HEK293T (cell line): ENCODE measurements at places on chromosomes 12 and 14.

DNA sequence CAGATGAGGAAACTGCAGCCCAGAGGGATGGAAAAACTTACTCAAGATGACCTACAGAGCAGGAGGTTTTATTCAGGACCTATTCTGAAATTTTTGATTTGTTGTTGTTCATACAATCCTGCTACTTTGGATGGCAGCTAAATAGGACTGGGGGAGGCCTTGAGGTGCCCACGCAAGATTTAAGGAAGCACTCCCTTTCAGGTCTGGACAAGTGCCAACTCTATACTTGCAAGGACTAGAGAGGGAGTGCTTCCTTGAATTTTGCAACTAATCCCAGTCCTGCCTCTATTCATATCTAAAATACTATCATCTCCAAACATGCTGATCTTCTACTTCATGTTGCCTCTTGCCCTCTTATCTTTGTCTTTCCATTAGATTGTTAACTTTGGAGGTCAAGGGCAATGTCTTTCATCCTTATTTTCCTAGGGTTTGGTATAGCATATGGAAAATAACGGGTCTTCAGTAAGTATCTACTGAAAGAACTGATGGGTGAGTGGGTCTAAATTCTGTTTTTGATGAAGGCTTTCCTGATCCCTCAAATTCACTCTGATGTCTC, 28.6 kb upstream of the PPM1H start:
- DNase-seq: no peak

GRCh38 chr12:23458640-23459039, 490.8 kb downstream of the SOX5 start:
- no peak for DNase-seq

GRCh38 chr12:53061404-53062010, 11.6 kb downstream of the TNS2 start:
- DNase-seq: no peak

DNA sequence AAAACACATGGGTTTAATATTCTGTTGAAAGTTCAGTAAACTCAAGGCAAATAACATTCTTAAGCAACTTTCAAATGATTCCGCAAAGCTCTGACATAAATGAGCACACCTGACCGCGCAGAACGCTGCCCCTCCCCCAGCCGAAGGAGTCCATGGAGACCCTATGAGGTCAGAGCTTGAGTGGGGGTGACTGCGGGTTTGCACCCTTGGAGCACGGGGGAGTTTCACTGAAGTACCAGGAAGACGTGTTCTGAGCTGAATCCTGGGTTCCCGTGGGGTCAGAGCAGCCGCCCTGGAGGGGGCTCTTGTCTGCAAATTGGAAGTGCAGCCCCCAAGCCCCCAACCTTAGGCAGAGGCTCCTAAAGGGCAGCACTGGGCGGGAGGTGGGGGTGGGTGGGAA, 324.1 kb upstream of the SFSWAP start:
- no peak for DNase-seq

DNA sequence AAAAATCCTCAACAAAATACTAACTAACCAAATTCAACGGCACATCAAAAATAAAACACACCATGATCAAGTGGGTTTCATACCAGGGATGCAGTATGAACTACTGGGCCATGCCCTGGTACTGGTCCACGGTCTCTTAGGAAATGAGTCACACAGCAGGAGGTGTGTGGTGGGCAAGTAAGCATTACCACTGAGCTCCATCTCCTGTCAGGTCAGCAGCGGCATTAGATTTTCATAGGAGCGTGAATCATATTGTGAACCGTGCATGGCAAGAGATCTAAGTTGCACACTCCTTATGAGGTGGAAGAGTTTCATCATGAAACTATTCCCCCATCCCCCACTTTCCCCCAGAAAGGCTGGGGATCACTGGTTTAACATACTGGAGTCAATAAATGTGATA, 6.7 kb upstream of the LGR5 start:
- DNase-seq: no peak

- no peak for DNase-seq
Measured at GRCh38 chr14:79091381-79091963, 921.3 kb downstream of the NRXN3 start.

- no peak for DNase-seq
Measured at GRCh38 chr12:39723831-39724230, 104.2 kb upstream of the ABCD2 start.

- DNase-seq: no peak
Measured at GRCh38 chr12:33115716-33116115, 219.1 kb upstream of the PKP2 start.

GRCh38 chr14:92651106-92651757, 97.2 kb downstream of the LGMN start:
- DNase-seq: no peak

DNA sequence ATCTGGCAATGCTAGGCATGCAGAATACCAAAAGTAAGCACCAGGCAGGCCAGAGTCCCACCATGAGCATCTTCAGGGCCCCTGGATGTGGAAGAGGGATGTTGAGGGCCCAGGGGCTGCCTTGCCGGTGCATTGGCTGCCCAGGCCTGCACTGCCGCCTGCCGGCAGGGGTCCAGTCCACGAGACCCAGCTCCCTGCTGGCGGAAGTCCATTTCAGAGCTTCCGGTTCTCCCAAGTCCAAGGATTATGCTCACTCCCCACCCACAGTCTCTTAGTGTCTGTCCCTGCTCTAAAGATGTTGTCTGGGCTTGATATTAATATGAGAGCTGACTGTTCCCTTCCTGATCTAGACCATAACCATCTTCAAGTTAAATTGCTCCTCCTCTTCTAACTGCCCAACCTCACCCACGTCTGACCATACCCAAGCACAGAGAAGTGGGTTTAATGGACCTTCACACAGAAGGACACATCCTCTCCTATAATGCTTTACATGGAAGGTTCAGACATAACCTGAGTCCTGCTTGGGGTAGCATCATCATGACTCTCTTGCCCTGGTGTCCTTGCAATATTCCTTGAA, 117.4 kb downstream of the DAD1 start:
- peak; percentile 66 for DNase-seq
